ENCODE measurements at places on chromosomes 7 and 10.

DNA sequence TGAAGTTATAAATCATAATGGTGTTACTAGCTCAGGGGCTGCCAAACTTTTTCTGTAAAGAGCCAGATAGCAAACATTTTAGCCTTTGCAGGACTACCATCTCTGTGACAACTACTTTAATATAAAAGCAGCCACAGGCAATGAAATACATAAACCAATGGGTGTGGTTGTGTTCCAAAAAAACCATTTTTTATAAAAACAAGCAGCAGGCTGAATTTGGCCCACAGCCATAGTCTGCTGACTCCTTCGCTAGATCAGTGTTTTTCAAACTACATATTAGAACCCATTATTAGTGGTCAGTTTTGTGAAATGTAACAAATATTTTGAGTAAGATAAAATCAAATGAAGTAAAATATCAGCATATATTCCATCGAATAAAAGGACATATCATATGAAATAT lies 13.6 kb downstream of the GNG11 start:
- no peak for DNase-seq

DNA sequence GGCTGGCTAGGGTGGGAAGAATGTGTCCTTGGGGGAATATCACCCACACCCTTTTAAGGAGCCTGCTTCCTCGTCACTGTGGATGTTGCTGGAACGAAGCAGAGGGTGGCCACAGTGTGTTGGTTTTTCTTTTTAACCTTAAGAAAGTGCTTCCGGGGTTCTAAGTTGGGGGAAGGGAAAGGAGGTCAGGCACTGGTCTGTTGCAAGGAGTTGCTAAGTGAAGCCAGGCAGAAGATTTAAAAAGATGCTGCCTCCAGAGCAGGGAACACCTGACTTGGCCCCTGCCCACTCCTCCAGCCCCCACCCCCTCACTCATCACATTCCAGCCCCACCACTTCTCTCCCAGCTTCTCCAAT lies 213.1 kb downstream of the EMX2 start:
- DNase-seq: no peak

GRCh38 chr7:5695727-5696345 lies 85.6 kb downstream of the RNF216 start:
- DNase-seq: no peak

DNA sequence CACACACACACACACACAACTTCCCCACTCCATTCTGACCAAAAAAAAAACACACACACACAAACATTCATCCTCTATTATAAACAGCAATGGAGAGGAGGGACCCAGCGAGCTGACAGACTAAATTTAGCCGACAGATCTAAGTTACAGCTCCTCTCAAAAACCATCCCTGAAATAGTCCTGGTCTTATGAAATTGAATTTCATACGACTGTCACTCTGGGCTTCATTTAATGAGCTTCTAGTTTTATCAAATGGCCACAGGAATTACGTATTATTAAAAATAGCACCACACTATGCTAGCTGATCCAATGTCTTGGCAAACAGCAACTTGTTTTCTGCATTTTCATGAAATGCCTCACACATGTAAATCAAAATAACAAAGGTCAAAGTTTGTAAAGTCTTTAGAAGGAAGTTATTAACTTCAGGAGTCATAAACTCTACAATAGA lies 131.3 kb upstream of the ASAH2 start:
- no peak for DNase-seq

- no peak for DNase-seq
Measured at GRCh38 chr10:92203919-92204623, 86.8 kb downstream of the CPEB3 start.

GRCh38 chr10:66837335-66837734 lies 88.5 kb upstream of the LRRTM3 start:
- no peak for DNase-seq

- no peak for DNase-seq
Measured at GRCh38 chr10:32332299-32332750, 14.6 kb downstream of the EPC1 start.

DNA sequence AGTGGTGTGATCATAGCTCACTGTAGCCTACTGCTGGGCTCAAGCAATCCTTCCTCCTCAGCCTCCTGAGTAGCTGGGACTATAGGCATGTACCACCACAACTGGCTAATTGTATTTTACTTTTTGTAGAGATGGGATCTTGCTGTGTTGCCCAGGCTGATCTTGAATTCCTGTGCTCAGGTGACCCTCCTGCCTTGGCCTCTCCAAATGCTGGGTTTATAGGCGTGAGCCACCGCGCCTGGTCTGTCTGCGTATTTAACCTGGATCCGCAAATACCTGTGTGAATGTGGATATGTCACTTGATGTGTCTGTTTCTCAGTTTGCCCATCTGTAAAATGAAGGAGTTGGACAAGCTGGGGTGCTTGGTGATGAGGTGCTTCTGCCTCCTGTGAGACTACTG lies 123.9 kb downstream of the BAMBI start:
- no peak for DNase-seq

DNA sequence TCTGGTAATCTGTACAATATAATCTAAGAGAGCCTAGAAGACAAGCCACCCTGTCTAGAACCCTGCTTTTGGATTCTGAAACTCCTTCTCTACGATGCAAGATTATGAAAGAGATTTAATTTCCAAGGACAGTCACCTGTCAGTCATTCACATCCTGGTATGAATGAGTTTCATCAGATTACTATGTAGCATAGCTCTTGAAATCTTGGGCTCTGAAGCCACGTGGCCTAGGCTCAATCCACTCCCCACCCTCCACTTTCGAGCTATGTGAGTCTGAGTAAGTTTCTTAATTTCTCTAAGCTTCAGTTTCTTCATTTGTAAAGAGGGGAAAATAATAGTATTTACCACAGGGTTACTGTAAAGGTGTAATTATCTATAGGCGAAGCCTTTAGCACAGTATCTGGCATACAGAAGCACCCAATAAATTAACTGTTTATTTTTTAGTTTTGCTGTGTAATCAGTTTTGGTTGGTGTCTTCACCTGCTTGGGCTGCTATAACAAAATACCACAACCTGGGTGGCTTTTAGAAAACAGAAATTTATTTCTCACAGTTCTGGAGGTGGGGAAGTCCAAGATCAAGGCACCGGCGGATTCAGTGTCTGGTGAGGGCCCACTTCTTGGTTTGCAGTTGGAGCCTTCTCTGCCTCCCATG lies 71.3 kb downstream of the MYOF start:
- no peak for DNase-seq

DNA sequence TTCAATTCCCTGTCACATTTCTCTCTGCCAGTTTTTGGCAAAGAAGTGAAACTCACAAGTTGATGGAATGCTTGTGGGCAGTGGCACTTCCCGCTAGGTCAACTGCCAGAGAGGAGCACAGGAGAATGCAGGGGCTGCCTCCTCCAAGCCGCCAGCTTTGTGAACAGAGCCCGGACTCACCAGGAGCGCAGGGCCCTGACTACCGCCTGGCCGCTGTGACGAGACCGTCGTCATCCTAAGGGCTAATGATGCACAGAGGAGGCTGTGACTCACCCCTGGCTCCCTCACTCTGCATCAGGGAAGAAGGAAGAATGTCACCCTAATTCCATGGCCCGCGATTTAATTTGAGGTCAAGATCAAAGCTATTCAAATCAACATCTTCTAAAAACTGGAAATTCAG lies 123.9 kb downstream of the TAX1BP1 start:
- no peak for DNase-seq

GRCh38 chr10:17512341-17513001 lies 58.1 kb upstream of the ST8SIA6 start:
- peak; percentile 26 for DNase-seq

DNA sequence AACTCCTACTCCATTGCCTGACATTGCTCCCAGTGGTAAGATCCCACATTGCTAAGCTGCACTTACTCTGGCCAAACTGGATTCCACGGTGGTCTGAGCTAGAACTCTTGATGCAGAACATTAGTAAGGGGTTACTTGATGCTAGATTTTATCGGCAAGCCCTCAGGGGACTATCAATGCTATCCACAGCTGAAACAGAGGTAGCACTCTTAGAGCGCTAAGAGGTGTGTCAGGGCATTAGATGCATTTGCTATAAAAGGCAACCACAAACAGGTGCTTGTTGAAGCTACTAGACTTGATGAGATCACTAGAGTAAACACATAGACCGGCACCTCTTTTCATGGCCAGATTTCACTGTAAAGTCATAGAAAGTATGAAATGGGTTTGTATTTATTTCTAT lies 116.3 kb downstream of the MDFIC start:
- DNase-seq: no peak

DNA sequence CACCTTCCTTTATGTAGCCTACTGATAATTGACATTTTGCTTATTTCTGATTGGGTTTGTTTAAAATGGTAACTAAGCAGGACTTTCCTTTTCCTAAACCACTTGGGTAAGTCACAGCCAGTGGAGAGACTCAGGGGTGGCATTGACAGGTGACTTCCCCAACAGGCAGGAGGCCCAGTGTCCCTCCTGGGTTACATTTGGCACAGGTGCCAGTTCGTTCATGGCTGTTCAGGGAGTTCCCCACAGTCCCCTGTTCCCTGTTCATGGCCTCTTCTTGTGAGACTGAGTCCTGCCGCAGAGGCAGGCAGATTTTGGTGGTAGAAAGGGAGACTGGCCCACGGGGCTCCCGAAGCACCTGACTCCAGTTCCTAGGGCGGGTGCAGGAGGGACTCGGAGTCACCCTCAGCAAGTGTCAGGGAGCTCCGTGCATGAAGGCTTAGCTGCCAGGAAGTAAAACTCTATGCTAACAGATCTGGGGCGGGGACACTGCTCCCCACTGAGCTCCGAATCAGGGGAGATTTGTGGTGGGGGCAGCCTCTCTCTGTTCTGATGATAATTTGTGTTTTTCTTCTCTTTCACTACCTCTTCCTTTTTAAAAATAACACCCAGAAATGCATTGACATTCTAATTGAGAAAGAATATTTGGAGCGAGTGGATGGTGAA lies 84.1 kb downstream of the EZH2 start:
- no peak for DNase-seq

GRCh38 chr10:5533098-5533731 lies 8.5 kb downstream of the CALML3 start:
- no peak for DNase-seq

- no peak for DNase-seq
Measured at GRCh38 chr7:149773446-149774236, at the start of gene ZNF467. TSS of gene ZNF467 (minus strand) at chr7:149773588. CDS start at chr7:149771032, 2,556 bp downstream.

GRCh38 chr10:66888237-66888636 lies 37.6 kb upstream of the LRRTM3 start:
- DNase-seq: no peak

DNA sequence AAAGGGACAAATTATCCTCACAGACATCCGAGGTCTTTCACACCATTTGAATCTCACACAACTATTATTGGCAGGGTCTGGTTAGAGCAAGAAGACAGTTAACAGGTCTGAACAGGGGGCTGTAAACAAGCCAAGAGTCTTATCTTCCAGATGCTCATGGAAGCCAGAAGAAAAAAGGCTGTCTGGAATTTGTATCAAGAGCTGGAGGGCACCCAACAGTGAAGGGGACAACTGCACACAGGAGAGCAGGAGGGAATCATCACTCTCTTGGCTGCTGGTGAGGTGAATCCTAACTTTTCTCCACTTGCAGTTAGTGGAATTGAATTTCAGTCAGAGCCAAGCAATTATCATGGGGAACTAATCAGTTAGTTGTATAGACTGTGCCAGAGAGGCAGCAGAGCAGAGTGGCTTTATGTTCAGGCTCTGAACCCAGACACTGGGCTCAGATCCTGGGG lies 880.2 kb upstream of the AUTS2 start:
- no peak for DNase-seq

DNA sequence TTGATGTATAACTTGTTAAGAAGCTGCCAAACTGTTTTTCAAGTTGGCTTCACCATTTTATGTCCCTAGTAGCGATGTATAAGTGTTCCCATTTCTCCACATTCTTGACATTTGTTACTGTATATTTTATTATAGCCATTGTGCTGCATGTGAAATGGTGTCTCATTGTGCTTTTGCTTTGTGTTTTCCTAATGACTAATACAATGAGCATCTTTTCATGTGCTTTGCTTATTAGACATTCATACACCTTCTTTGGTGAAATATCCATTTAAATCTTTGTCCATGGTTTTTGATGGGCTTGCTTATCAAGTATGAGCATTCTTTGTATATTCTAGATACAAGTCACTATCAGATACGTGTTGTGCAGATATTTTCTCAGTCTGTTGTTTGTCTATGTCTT lies 203.0 kb downstream of the CCSER2 start:
- no peak for DNase-seq

DNA sequence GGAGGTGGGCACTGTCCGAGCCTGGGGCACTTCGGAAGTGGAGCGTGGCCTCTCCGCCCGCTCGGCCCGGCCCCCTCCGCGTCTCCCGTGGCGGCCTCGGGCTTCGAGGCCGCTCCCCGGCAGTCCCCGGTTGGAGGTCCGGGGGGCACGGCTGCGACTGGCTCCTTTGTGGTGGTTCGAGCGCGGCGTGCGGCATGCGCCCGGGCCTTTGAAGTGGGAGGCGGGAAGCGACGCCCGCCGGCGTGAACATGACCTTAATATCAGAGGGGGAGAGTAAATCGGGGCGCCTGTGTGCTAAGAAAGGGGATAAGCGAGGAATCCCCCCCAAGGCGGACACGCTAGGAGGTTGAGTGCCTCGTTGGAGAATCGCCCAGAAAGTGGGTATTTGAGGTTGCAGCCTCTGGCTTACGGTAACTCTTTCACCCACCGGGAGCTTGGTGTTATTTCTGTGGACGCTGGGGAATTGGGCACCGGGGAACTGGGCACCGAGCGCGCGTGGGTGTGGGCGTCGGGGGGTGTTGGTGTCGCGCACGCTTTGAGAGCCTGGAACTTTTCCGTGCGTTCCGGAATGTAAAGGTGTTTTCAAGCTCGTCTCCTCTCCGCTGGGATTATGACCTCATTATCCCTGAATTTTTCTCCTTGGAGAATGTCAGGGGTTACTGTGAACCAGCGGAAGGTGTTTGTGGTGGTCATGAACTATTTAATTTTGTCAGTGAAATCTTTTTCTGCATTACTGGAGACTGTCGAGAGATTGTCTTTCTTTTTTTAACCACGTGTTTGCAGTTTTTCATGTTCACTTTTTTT lies 660 bp downstream of the SUV39H2 start:
- DNase-seq: no peak

DNA sequence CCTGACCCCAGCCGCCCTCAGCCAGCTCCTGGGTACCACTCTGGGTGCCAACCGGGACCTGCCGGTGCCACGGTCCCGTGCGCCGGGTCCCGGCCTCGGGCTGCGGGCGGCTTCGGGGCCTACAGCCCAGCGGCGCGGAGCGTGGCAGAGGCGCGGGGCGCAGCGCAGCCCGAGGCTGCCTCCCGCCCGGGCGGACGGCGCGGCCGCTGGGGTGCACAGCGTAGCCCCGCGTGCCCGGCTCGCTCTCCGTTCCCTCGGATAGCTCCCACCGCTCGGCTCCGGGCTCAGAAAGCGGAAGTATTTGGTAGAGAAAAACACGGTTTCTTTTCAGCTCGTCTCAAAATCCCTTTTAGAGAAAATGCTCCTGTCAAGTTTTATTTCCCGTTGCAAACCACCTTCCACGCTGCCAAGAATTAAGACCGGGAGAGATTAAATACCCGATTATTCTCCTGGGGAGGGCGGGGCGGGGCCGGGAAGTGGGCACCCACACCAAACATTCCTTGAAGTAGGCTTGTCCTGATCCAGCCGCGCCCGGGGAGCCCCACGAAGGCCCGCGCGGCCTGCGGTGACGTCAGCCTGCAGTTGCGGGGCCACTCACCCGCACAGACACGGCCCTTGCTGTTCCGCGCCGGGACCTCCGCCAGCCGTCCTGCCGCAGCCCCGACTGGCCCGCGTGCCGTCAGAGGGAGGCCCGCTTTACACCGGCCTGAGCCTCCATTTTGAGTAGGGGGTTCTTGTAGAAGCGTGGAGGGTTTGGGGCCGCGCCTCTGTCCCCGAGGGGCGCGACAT lies 7.2 kb downstream of the HOXA13 start:
- no peak for DNase-seq

GRCh38 chr10:67156239-67156638 lies 230.4 kb downstream of the LRRTM3 start:
- DNase-seq: no peak

GRCh38 chr7:159092701-159093121 lies 52.0 kb downstream of the VIPR2 start:
- no peak for DNase-seq

All from GOT3 (cell line).